ENCODE measurements at places on chromosomes 7 and 10. TPM values are rescaled to one million over a fixed set of nuclear protein-coding genes. Genes with fewer than 3 reads are reported as not detected.

DNA sequence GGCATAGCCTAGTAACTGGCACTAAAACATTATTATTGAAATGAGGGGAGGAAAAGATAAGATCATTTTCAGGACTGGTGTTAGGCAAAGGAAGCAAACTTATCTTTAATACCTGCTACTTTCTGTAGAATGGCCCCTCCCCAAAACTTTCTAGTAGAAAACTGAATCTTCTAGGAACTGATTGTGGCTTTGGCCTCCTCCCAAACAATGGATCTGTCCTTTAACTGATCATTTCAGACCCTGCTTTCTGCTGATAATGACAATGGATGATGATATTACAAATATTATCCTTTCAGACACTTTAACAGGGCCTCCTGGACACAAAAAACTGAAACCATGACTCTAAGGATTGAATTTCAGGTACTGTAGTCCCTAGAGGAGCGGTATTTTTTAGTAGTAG is 55.1 kb downstream of the EZH2 start:
- no peak for DNase-seq

DNA sequence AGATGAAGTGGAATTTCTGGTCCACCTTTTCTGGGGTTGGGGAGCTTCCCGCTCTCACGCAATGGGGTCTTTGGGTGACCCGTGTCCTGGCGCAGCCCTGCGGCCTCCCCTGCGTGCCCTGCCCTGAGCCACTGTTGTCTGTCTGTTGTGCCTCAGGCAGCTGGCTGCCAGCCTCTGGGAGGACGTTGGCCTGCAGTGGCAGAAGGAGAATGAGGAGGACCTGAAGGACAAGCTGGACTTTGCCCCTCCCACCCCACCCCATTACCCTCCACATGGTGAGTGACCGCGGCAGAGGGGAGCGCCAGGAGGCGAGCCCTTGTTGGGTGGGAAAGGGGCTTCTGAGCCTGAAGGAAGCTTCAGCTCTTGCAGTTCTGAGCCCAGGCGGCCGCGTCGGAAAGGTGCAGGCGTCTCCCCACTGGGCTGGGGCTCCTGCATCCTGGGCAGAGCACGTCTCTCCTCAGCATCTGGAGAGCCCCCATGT is 14.2 kb upstream of the PRKAR1B start:
- no peak for DNase-seq

- no peak for DNase-seq
Observed at GRCh38 chr10:106971411-106971831, 193.1 kb downstream of the SORCS1 start.

DNA sequence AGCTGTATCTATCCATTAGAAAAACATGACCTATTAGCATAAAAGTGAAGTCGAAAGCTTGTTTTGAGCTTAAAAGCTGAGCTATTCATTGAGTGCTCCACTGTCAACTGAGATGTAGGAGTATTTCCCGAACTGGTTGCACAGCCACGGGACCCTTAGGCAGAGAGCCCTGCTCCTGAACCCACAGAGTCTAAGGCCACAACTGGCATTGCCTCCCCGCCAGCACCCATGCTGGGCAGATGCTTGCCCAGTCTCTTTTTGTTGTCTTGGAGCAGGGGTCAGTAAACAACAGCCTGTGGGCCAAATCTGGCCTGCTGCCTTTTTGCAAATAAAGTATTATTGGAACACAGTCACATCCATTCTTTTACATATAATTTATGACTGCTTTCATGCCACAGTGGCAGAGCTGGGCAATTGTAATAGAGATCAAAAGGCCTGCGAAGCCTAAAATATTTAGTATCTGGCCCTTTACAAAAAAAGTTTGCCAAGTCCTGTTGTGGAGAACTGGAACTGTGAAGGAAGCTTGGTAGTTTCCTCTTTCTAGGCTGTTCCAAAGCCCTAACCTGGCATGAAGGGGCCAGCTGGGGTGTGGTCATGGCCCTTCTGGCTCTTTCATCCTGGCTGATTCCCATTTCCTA is 58.4 kb upstream of the WAPL start:
- DNase-seq, result no peak

DNA sequence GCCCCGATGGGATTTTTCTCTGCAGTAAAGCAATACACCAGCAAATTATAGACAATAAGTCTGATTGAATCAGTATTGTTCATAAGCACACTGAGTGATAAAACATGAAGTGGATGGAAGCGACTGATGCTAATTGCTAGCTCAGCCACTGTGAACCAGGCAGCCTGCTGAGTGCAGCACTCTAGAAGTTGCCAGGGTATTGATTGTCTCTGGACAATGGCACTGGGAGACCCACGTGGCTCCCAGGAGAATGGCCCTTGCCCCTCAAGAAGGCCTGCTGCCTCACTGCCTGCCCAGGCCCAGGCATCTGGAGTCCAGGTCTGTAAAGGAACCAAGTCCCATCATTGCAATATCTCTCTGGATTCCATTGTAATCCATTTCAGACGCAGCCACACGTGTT is 80.4 kb upstream of the TCERG1L start:
- no peak for DNase-seq

DNA sequence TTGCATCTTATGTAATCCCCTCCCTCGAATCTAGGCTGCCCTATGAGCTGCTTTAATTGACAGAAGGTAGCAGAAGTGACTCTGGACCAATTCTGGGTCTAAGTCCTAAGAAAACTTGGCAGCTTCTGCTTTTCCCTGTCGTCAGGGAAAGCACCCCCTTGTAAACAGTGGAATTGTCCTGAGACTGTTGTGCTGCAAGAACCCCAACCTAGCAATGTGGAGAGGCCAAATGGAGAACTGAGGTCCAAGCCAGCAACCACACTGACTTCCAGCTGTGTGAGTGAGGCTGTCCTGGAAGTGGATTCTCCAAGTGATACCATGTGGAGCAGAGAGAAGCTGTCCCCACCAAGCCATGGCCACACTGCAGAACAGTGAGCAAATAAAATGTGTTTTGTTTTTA is 75.5 kb downstream of the ARHGAP22 start:
- no peak for DNase-seq

- no peak for DNase-seq
Observed at GRCh38 chr10:124599588-124600050, 138.0 kb downstream of the LHPP start.

Gene WNT16
- total RNA-seq, result not detected

Gene PKD2L1
- not detected for total RNA-seq

Gene NCF1
- total RNA-seq, result not detected

Gene OR2A12
- not detected for total RNA-seq

Gene PAOX
- 2.6 TPM for total RNA-seq

Gene DLG5
- total RNA-seq, result 23.1 TPM

Data from endothelial cell of umbilical vein (primary cell).